IMR-90 (cell line): ENCODE measurements at places on chromosomes 5 and 9. TPM values are rescaled to one million over a fixed set of nuclear protein-coding genes. Genes with fewer than 3 reads are reported as not detected.
A peak's percentile ranks its signal among the peaks of the same experiment; 100 is the strongest.

The PHYHD1 gene
- total RNA-seq = 2.2 and 3.3 TPM in 2 replicates

GRCh38 chr5:9034649-9035048, 511.2 kb downstream of the SEMA5A start:
- peak; percentile 90 for DNase-seq

DNA sequence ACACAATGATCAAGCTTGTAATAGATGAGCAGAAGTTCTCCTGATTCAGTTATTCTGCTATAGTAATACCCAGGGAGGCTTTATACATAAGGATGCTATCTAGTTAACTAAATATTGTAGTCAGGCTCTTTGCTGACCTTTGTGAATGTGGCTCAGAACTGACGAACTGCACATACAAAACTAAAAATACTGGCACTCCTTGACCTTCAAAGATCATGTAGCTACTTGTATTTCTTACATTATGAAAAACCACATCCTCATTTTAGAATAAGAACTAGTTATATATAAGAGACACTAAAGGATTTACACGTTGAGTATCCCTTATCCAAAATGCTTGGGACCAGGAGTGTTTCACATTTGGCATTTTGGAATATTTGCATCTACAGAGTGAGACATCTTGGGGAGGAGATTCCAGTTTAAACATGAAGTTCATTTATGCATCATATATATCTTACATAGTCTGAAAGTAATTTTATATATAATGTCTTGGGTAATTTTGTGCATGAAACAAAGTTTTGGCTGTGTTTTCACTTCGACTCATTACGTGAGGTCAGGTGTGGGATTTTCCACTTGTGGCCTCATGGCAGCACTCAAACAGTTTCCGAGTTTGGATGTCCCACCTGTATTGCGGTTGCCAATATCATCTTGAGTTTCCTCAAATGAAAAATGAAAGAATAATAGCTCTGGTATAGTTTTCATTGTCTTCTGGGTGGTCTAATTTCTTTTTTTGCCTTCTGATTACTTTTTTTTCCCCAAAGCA, 58.4 kb upstream of the FBXL7 start:
- DNase-seq = no peak

The YIPF5 gene
- 172 and 192 TPM in 2 replicates for total RNA-seq

DNA sequence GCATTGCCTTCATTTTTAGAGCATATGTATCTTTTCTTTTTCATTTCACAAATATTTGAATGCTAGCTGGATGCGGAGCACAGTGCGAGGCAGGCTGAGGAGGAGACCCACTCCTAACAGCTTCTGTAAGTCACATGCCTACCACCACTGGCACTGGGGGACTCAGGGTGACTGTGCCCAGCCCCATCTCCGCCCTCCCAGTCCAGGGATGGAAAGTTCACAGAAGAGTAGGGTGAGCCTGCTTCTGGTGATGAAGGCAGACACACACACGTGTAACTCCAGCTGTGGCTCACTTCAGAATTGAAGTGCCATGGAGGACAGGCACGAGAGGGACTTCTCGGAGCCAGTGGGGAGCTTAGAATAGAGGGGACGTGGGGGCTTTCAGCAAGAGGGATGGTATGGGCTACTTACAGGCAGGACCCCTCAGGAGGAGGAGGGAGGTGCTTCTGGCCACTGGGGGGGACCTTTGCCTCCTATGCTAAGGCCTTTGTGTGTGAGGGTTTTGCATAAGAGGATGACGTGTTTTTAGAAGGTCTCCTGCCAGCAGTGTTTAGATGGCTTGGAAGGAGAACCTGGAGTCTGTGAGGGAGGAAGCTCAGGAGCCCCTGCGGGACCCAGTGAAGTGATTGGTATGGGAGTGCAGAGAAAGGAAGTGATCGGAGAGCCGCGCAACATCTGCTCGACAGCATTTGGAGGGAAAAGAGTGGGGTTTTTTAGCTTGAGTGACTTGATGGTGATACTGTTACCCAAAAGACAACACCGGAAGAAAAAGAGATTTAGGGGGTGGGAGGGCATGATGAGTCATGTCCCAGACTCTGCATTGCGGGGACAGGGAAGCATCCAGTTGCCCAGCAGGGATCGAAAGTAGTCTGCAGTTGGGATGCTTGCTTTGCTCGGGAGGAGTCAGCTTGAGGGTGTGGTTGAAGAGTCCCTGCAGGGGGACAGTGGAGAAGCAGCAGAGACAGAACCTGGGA, 163.5 kb upstream of the OTULINL start:
- peak; percentile 55 for DNase-seq

GRCh38 chr9:105690742-105691141, 3.6 kb upstream of the TMEM38B start:
- DNase-seq = peak; percentile 22

- DNase-seq = peak; percentile 87
These were observed 16.2 kb upstream of the ERAP1 start for GRCh38 chr5:96823900-96824380.

DNA sequence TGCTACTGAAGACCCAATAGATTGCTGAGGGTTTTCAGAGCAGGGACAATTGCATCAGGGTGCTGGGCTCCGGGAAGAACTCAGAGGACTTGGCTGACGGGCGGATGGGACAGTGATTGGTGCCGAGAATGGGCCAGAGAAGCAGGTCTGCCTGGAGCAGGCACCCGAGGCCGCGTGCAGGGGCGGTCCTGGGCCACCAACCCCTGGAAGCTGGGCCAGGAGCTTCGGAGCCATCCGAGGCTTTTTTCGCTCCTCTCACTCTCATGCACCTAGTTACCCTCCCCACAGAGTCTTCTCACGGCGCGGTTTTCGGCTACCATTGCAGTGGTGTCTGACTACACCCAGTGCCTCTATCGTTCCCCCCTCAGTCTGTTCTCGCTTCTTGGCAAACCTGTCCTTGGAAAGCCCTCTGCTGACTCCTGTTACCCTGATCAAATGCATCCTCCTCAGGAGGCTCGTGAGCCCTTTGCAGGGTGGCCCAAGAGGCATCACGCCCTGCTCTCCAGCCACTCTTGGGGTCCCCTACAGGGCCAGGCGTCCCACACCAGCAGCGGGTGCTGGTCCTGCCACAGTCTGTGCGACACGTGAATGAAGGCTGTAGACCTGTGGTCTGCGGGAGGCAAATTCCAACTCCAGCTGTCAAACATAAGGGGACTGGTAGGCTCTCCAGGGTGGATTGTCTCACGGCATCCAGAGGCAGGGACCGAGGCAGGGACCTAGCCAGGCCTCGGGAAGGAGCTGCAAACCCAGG, 1.2 kb upstream of the CLPTM1L start:
- DNase-seq = no peak

DNA sequence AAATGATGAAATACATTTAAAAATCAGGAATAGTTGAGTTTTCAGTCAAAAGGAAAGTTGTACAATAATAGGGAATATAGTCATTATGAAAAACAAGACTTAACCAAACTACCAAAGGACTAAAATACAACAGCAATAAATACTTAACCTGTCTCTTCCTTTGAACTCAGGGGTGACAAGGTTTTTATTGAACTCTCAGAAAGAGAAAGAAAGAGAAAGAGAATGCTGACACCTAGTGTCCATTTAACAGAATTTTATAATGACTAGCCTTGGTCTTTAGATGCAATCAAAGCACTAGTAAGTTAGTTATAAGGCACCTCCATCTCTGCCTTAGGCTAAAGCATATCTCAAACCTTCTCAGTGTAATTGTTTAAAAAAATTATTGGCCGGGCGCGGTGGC, 47.5 kb downstream of the UIMC1 start:
- peak; percentile 29 for DNase-seq

The CMYA5 gene
- total RNA-seq = 0.83 and 0.90 TPM in 2 replicates

DNA sequence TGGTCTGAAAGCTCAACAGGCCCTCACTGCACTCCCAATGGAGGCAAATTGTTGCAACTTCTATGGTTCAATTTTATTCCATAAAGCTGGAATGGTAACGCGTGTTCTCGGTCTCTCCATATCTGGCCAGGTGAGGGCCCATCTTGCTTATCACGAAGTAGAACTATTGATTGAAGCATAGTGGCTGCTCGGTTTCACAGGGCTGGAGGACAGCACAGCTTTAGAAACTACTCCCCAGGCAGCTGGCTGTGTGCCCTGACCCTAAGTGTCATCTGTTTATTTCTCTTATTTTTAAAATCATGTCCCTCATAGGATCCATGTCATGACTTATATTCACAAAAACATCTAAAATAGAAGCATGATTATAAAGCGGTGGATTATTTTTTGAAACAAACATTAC, 223.4 kb downstream of the NPR3 start:
- DNase-seq = no peak

The ABLIM3 gene
- total RNA-seq = 33.3 and 34.2 TPM in 2 replicates

The PLCXD3 gene
- total RNA-seq = under 0.01 TPM in 2 replicates

DNA sequence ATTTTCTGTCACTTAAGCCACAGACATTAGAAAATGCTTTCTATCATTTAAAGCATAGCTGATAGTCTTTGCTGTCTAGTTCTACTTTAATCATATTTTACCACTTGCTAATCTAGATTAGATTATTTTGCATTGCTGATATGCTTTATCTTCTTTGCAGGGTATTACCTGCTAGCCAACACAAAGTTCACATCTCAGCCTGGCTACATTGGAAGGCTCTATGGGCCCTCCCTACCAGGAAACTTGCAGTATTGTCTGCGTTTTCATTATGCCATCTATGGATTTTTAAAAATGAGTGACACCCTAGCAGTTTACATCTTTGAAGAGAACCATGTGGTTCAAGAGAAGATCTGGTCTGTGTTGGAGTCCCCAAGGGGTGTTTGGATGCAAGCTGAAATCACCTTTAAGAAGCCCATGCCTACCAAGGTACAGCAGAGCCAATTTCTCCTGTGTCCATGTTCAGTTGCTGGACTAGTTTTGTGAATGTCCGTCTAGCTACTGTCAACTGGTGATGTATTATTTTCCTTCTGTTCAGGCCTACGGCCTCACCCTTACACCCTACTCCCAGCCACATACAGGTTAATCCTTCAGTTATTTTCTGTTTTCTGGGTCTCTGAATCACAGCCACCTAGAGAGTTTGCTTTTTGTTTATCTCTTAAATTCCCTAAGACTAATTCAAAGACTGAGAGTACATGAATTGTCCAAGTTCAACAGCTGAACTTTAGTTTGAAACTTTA, 99.9 kb downstream of the MAMDC2 start:
- DNase-seq = peak; percentile 47

The CATSPER3 gene
- total RNA-seq = under 0.01 TPM in 1 of 2 replicates, not detected in the other

DNA sequence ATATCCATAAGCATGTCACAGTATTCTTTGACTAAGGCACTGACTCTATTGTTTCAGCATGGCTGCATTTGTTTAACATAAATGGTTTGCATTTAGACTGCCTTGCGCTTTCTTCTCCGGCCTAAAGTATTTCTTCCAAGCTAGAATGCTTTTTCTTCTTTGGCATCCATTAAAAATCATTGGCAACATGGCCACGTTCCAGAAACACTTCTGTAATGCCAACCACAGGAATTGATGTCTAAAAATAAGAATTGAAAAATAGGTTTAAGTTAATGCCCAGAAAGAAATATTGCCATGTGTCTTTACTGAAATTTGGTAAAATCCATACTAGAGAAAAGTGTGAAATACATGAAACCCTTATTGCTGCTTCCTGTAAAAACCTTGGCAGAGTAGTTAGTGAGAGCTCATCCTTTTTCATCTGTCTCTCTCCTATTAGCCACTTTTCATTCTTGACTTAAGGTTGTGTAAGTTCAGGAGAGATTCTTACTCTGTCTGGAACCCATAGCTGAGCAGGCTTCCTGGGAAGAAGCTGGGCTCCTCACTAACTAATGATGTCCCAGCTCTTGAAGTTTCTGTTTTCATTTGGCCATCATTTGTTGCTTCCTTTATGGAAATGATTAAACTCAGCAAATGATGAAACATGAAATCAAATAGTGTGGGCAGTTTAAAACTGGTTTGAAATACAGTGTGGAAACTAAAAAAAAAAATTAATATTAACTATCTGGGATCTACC, 58.2 kb upstream of the RPS23 start:
- no peak for DNase-seq

DNA sequence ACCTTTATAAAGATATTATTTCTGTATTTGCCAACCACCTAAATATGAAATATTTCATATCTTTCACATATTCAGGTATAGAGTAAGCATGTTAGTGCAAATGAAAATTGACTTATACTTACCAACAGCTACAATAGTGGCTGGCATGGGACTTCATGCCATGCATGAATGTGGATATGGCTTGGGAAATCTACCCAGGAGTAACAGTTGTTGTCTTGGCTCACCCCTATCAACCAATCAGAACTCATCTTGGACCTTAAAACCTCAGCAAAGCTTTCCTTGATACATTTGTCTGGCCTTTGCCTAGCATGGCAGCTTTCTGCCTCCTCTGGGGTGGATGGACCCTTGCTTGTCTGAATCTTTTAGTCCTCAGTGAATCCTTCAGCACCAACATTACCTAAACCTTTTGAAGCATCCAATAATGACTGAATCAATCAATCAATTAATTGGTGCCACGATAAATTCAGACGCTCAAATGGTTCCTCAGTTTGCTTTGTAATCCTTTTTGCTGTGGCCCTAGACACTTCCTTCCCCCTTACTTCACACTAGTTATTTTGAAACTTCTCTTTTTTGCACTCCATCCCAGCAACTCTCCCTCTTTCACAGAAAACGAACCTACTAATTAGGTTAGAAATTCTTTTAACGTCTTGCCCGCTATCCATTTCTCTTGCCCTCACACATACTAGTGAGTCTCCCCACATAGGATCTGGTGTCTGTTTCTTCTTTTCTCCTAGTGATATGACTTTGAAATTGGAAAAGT, 132.3 kb upstream of the ZNF608 start:
- no peak for DNase-seq

DNA sequence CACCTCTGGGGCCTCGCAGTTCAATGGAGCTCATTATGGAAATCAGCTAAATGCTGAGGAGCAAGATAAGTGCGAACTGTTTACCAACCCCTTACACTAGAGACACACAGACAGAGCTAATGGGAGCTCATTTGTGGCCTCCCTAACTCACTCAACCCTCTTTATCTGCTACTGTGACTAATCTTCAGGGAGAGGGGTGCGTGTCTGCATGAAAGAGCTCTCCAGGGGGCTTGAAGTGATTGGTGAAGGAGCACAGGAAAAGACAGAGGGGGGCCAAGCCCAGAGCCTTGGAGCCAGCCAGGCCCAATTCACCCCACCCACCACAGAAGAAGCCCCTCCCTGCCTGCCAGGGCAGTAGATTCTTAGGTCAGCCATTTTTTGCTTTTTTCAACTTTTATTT, 466.8 kb upstream of the BRINP1 start:
- no peak for DNase-seq

GRCh38 chr9:16121601-16122286, 568.9 kb downstream of the CCDC171 start:
- DNase-seq = peak; percentile 56

The DBH gene
- not detected in 2 replicates for total RNA-seq
